ENCODE measurements at places on chromosomes 1 and 21.

GRCh38 chr21:43736224-43736883 is 17.4 kb downstream of the PDXK start:
- DNase-seq, result no peak

GRCh38 chr1:208031316-208031931 is 120.5 kb upstream of the CD34 start:
- DNase-seq, result no peak

DNA sequence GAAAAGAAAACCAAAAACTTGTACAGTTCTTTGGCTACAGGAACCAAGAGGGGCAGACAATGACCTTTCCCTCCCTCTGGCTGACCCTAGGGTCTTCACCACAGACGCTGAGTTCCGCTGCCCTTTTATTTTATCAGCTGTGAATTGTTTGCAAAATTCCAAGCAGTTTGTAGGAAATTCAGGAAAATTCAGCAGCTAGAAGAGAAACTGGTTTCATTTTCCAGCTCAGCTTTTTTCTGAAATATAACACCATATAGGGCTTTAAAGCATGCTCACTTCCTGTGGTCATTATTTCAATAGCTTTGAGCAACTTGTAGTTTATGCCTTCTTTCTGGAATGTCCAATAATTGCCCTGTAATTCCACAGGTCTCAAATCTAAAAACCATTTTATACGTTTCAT is 5.5 kb upstream of the PIK3R3 start:
- DNase-seq, result no peak

DNA sequence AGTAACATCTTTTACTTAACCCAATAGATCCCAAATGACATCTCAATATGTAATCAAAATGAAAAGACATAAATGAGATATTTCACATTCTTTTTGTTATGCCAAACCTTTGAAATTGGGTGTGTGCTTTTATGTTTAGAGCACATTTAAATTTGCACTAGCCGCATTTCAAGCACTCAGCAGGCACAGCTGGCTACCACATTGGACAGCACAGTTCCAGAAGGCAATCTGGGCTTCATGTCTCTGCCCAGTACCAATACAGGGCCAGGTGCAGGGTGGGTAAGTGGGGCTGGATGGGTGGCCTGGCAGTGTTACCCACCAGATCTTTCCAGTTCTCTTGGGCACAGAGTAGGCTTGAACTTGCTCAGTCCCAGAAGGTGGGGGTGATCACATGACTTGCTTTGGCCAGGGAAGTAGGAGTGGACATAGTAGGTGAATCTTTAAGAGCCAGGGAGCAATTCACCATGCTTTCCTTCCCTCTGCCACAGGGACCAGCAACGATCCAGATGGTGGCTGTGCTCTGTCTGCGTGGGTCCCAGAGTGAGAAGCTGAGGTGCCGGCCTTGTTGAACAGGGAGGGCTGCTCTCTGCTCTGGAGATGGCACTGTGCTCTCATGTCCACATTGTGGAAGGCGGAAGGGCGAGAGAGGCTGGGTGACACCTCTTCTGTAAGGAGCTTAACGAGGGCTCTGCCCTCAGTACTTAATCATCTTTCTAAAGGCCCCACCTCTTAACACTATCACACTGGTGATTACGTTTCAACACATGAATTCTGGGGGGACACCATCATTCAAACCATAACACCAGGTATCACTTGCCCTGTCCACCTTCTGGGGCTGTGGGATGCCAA is 261.4 kb downstream of the GRIK3 start:
- no peak for DNase-seq
